Stimulated activated CD8-positive, alpha-beta memory T cell treated with anti-CD3 and anti-CD28 coated beads, Interleukin-2, amount 100 ng/mL, for 1 hour (primary cell): ENCODE measurements at places on chromosomes 5 and 9.

DNA sequence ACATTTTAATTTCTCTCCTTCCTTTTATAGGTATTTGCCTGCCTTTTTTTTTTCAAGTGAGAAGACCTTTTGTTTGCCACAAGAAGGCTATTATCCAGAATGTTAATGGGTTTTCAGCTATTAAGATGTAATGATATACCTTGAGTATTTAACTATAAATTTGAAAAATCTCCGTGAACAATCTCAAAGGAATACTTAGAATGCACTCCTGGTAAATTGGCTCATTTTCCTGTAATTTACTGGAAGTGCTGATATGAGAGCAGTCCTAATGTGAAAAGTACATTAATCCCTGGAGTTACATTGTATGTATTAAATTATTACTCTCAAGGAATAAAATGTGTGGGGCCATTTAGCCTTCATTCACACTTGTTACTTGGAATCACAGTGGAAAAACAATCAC is 32.4 kb downstream of the AOPEP start:
- no peak for DNase-seq

GRCh38 chr9:112233769-112234168 is 58.7 kb upstream of the SUSD1 start:
- no peak for DNase-seq

DNA sequence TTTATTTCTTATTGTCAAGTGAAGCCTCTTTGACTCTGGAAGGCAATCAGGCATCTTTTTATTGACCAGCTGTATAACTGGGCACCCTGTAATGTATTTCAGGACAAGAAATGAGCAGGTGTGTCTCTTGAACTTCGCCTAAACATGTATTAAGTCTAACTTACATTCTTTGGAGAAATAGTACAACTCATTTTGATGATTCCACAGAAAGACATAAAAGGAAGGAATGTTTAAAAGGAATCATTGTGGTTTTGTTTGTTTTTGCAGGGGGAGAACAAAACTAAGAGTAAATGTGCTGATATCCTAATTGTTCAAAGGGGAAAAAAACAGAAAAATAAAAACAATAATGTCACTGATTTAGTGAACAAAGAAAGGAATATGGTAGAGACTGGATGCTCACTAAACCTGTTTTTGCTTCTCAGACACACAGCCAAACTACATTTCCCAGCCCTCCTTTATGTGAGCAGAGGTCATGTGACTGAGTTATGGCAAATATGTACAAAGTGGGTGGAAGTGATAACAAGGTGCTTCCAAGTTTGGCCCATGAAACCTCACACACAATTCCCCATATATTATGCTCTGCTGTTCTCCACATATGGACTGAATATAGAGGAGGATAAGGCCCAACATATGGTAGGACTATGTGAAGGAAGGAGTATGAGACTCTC is 150.6 kb upstream of the ACOT12 start:
- no peak for DNase-seq

DNA sequence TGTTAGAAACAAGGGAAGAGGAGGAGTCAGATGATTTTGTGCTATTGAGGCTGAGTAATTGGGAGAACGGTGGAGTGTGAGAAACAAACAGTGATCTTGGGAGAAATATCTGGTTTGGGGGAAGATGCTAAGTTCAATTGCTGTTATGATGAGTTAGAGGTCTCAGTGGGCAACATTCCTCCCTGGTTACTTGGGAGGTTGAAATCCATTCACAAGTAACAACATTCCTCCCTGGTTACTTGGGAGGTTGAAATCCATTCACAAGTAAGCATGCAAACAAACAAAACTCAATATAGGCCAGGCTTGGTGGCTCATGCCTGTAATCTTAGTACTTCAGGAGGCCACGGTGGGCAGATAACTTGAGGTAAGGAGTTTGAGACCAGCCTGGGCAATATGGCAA is 38.7 kb downstream of the AGXT2 start:
- DNase-seq, result no peak

- no peak for DNase-seq
Measured at GRCh38 chr5:122172207-122172606, 42.9 kb downstream of the ZNF474 start.

DNA sequence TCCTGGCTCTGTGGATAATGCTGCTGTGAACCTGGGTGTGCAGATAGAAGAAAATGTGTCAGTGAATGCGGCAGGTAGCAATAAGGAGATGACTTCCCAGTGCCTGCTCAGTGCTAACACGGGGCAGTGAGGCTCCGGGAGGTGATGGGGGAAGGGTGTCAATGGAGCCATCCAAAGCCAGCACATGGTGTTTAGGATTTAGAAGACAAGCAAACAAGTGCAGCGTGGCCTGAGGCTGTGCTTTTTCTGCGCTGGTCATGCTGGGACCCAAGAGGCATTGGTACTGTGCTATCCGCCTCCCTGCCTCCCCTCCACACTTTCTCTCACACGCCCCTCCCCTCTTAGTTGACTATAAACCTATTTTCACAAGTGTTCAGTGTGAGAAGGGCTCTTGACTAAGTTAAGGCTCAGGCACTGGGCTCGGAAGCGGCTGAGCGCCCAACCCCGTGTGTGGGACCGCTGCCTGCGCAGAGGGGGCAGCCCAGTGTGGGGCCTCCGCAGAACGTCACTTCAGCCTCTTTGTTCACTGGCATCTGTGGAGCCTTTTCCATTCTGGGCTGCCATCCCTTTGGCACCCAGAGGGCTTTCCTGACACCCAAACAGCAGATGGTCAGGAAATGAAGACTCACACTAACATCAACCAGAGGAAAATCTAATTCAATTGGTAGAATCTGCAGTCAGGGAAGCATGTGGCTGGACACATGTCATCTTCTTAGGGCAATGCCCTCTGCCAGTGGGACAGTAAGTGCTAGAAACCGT is 21.8 kb upstream of the NINJ1 start:
- DNase-seq, result no peak

DNA sequence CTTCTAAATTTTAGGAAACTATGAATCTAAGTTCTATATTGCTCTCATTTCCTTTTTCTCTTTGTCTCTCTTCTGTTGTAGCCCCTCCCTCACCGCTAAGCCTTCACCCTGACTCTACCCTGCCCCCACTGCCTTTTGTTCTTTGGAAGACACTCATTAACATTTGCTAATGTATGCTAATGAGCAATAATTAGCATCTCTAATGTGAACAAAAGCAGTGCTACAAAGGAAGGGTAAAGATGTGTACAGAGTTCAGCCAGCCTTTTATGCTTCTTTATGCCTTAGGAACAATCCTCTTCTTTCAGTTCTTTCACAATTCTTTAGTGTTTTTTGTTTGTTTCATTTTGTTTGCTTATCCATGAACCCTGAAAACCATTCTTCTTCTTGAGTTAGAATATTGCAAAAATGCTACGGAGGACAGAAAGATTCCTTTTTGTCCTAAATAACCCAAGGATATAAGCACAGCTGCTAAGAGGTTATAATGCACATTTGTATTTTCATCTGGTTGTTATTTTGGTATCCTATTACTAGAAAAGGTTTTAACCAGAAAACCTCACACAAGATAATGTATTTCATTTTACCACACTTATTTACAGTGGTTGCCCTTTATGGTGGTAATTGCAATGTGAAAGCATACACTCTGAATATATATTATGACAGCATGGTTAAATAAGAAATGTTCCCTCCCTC is 159.3 kb downstream of the TMC1 start:
- DNase-seq, result no peak

- DNase-seq, result no peak
Measured at GRCh38 chr9:120938851-120939250, 12.3 kb upstream of the TRAF1 start.

- DNase-seq, result no peak
Measured at GRCh38 chr5:141330299-141331080, at the start of gene PCDHGA1. Gene PCDHGA1, plus strand, starts transcription at chr5:141330514.

GRCh38 chr5:1720396-1721110 is 79.1 kb downstream of the MRPL36 start:
- no peak for DNase-seq

DNA sequence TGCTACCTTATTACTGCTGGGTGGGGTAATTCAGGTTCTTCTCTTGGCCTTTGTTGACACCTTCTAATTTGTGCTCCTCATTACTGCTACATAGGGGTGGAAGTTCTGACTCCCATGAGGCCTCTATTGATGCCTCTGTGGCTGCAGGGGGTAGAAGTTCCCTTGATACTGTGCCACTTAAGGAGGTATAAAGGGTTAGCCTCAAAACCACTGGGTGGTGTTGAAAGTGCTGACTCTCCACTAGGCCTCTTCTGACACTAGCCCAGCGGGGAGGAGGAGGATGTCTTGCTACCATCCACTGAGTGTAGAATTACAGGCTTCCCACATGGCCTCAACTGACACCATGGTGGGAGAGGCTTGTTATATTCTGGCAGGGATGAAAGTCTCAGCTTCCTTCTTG is 36.7 kb upstream of the CCDC112 start:
- DNase-seq, result no peak

- peak; percentile 7 for DNase-seq
Measured at GRCh38 chr9:112334432-112334841, 1.0 kb upstream of the PTBP3 start.

GRCh38 chr5:151745071-151745705 is 13.2 kb downstream of the ATOX1 start:
- peak; percentile 24 for DNase-seq

DNA sequence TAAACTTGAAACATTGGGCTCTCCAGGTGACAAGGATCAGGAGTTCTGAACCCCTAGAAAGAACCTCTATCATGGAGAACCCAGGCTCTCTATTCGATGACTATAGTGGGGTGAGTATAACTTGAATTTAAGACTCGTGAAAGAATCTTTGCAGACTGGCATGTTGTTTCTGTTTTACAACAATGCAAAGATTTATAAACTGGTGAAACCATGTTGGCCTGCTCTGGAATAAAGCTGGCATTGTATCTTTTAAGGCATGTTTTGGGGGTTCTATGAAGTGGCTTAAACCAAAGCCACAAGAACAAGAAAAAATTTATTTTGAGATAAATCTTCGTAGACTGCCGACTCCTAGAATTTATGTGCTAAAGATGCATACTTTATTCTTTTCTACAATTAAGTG is 9.8 kb upstream of the GDNF start:
- no peak for DNase-seq

DNA sequence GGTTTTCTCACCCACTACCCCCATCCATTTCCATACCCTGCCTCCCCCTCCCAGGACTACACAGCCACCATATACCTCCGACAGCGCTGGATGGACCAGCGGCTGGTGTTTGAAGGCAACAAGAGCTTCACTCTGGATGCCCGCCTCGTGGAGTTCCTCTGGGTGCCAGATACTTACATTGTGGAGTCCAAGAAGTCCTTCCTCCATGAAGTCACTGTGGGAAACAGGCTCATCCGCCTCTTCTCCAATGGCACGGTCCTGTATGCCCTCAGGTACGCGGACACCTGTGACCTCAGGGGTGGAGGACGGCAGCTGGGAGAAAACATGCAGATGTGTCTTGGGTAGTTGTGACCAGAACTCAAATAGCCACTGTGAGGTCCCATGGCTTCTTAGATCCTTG is 11.6 kb downstream of the GABRP start:
- DNase-seq, result no peak

DNA sequence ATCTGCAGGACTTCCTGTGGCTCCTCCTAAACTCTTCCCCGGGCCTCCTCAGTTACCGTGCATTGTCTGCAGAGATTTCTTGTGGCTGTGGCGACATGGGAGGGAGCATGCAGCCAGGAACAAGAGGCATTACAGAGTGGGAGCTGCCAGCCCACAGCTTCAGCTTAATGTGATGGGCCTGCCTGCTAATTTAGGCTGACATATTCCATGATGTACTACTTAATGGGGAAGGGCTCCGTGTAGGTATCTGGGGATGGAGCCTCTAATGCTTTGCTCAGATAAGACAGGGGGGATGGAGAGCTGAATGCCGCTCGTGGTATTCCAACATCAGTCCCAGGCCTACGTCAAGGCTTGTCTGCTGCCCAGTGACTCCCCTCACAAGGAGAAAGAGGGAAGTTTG is 137.6 kb upstream of the GPR151 start:
- DNase-seq, result no peak

- DNase-seq, result no peak
Measured at GRCh38 chr9:137299938-137300337, 2.1 kb downstream of the NRARP start.

GRCh38 chr5:16565118-16565517 is 51.7 kb downstream of the RETREG1 start:
- DNase-seq, result no peak

- no peak for DNase-seq
Measured at GRCh38 chr5:147673266-147673665, 109.3 kb downstream of the JAKMIP2 start.

GRCh38 chr5:135033901-135034235 is at the start of gene PITX1:
Gene PITX1, minus strand, starts transcription at chr5:135034228. Its CDS starts 347 bp downstream, at chr5:135033881.
- no peak for DNase-seq

GRCh38 chr9:115111874-115112273 is 6.1 kb downstream of the TNC start:
- no peak for DNase-seq

- DNase-seq, result no peak
Measured at GRCh38 chr5:40442346-40442745, 237.4 kb upstream of the PTGER4 start.

DNA sequence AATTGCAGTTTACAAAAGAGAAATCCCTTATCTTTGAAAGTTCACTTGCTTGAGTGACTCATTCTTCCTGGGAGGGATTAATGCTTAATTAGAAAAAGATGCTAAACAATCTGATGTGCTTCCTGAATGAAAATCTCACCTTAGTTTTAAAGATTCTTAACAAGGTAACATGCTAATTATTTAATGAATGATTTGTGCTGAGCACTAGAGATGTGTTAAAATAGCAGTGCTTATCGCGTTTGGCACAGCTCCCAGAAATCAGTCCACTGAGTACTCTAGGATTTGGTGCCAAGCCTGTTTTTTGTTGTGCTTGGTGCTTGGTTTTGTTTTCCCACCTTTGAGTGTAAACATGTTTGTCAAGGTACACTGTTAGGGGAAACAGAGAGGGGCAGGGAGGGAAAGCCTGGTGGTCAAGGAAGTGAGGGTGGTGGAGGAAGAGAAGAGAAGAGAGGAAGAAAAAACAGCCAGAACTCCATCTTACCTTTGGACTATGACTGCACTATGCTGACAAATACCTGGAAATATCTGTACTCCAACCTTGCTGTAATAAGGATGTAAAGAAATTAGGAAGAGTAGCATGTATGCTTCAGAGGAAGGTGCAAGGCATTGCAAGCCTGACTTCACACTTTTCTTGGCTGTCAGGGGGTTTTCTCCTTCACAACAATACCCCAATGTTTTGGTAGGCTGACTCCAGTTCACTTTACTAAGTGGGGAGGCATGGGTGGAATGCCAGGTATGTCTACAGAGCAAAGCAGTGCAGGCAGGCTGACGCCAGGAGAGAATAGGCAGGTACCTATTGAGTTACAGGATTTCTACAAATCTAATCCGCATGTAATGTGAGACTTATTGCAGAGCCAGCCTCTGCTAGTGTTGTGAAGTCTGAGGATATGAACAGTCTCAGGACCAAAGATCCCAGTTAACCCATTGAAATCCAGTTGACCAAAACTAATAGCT is 157.2 kb upstream of the ISL1 start:
- no peak for DNase-seq

GRCh38 chr5:17364987-17365810 is 132.8 kb upstream of the TAF11L2 start:
- DNase-seq, result no peak

DNA sequence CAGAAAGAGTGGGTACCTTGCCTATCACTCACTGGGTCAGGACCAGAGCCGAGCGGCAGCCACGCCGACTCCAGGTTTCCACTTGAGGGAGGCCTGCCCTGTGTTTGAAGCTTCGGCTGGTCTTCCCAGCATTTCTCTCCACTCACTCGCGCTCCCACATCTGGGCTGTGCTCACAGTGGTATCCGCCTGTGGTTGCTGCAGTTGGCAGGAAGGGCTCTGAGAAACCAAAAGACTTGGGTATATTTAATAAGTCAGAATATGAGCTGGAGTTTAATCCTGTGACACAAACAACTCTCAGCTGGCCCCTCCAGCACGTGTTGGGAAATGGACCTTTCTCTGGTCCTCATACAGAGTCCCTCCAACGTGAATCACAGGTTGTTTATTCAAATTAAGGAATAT is 70.9 kb downstream of the SPRY4 start:
- DNase-seq, result no peak
